ENCODE measurements at places on chromosomes 13 and 19. TPM values are rescaled to one million over a fixed set of nuclear protein-coding genes. Genes with fewer than 3 reads are reported as not detected.

GRCh38 chr13:22198001-22198400 lies 527.1 kb downstream of the FGF9 start:
- no peak for DNase-seq
- no peak overlapping the region for H3K4me3 ChIP-seq
- no peak overlapping the region for H3K27ac ChIP-seq

DNA sequence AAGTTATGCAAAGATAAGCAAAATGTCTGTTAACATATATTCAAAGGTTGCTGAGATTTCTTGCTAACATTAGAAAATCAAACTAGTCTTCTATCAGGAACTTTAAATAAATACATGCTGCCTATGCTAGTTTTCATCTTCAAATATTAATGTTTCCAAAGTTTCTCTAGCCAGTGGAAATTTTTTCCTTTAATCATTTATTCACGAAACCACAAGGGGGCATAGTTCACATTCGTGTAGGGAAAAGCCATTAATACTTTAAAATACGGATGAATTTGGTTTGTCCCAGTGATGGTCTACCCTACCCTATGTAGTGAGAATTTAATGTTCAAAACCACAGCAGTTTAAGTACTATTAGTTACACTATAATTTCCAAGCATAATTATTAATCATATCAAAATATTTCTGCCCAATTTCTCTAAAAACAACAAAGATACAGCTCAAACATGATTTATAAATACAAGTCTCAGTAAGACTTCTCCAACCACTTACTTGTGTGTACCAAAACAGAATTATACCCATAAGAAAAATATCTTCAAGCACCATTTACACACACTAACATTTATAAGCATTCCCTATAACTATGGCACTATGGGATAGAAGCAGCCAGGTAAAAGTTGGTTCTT lies 16.2 kb downstream of the NUFIP1 start:
- H3K4me1 ChIP-seq: no peaks in the 10 kb centered on the region
- H3K36me3 ChIP-seq: peaks cover 10% of the 10 kb centered on the region
- H3K4me3 ChIP-seq: no peak overlapping the region
- no peaks in the 10 kb centered on the region for H3K27me3 ChIP-seq
- DNase-seq: no peak

CD70 gene
- 47.4 TPM for total RNA-seq

DNA sequence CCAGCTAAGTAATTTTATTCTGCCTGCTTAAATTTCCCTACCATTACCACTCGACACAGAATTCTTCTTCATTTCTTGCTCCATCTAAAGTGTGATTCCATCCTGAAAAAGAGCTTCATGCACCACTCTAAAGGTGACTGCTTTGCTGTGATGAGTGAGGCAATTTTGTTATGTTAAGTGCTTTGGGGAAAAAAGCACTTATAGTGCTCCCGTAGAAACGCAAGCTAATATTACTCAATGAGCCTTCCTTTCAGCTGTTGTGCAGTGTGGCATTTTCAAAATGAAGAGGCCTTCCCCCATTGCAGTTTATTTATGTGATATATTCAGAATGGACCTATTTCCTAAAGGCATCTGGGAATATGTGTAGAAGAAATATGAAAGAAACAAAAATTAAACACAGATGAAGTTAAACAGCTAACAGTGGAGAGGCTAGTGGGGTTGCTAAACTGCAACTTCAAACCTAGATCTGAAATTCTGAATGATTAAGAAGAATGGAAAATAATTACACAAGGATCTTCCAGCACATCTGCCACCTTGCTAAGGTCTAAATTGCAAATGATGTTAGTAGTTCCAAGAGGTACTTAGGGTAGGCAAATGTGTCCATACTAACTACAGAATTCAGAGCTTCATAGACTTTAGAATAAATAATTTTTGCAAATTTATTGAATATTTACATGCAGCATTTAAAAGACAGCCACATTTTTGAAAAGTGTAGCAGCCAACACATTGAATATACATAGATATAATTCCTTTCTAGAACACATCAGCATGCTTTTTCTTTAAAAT lies 211.7 kb downstream of the DCT start:
- H3K27me3 ChIP-seq: no peaks in the 10 kb centered on the region
- no peak overlapping the region for H3K4me3 ChIP-seq
- H3K36me3 ChIP-seq: no peaks in the 10 kb centered on the region
- no peak for DNase-seq
- H3K27ac ChIP-seq: no peak overlapping the region

CEACAM19 gene
- 0.86 TPM for total RNA-seq

DNA sequence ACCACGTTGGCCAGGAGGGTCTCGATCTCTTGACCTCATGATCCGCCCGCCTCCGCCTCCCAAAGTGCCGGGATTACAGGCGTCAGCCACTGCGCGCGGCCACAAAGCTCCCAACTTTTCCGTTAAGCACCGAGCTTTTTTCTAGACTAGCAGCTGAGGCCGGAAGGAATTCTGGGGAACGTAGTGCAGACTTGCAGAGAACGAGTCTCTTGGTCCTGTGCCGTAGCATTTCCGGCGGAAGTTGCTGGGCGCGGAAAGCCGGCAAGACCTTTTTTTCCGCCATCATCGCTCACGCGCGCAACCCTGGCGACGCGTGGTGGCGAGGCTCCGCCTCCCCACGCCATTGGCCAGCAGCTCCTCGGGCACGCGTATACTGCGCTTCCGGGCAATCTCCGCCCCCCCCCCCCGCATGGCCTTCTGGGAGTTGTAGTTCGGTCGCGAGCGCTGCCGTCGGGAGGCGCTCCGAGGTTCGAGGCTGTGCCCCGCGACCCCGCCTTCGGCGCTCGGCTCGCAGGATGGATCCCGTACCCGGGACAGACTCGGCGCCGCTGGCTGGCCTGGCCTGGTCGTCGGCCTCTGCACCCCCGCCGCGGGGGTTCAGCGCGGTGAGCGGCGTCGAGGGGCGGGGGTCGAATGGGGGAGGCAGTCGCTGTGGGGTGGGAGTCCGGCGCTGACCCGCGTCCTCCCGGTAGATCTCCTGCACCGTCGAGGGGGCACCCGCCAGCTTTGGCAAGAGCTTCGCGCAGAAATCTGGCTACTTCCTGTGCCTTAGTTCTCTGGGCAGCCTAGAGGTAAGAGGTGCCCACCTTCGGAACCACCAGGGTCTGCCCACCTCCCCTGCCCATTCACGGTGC lies at the start of gene MVB12A:
Gene MVB12A, plus strand, starts transcription at position 427 of the 854 bp plus-strand sequence. Its CDS starts 89 bp downstream, at position 516.
- no peaks in the 10 kb centered on the region for H3K27me3 ChIP-seq
- peak within 1 kb of the TSS; percentile 91 for H3K27ac ChIP-seq
- DNase-seq: peak; percentile 98
- H3K4me3 ChIP-seq: peak within 1 kb of the TSS; percentile 92
- peaks cover 24% of the 10 kb centered on the region for H3K36me3 ChIP-seq

DNA sequence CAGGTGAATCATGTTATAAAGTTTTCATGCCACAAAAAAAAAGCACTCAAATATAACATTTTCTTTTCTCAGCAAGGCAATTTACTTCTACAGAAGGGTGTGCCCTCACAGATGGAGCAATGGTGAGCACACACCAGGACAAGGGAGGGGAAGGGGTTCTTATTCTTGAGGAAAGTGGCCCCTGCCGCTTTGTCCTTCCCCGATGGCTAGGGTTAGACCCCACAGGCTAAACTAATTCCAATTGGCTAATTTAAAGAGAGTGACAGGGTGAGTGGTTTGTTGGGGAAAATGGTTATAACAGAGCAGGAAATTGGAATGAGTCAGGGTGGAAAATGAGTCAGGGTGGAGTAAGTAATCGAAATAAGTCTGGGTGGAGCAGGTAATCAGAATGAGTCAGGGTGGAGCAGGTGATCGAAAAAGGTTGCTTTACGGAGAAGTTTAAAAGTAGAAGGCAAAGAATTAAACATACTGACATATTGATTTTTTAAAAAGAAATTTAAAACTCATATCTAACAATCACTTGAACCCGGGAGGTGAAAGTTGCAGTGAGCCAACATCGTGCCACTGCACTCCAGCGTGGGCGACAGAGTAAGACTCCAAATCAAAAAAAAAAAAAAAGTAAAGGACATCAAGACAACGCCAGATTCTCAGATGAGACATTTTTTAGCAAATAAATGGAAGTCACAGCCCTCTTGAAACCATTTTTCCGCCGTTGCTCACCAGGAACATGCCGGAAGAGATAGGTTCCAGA lies 813 bp downstream of the ZNF562 start:
- peaks cover 8% of the 10 kb centered on the region for H3K4me1 ChIP-seq
- peak overlapping the region; percentile 97 for H3K27ac ChIP-seq
- peak overlapping the region; percentile 92 for H3K4me3 ChIP-seq
- peaks cover 51% of the 10 kb centered on the region for H3K36me3 ChIP-seq

DNA sequence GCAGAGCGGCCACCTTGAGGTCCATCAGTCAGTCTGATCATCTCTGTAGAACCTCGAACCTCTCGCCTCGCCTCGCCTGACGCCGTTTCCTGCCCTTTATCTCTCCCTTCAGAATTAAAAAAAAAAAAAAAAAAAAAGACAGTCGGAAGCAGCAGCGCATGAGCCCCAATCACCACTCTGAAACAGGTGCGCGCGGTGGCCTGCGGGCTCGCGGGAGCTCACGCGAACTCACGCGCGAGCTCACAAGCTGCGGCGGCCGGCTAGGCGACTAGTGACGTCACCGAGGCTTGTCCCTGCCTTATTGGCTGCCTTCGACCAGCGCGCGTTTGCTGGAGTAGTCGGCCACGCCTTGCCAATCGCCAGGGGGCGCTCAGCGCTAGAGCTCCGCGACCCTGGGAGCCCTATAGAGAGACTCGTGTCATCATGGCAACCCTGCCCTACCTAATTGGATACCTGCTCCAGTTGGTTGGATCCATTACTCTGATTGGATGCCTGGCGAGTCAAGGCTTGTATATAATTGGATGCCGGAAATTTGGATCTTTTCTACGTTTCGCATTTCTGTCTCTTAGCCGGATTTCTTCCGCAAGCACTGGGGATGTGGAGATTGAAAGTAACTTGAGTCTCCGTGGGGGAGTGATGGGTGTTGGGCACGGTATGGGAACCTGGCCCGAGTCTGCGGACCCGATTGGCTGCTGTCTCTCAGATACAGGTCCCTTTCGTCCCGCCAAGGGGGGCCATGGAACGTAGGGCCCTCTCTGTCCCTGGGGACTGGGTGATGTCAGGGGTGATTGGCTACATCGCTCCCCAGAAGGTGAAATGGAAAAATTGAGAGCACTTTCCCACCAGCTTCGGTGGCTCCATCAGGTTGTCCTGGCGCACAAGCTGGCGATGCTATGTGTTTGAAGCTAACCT lies 31.6 kb downstream of the SYT3 start:
- no peak overlapping the region for H3K27ac ChIP-seq
- no peaks in the 10 kb centered on the region for H3K36me3 ChIP-seq
- H3K27me3 ChIP-seq: peaks cover 3% of the 10 kb centered on the region

SAFB gene
- total RNA-seq: 142 TPM

CRX gene
- total RNA-seq: not detected

GRCh38 chr13:112055036-112055914 lies 11.7 kb upstream of the SOX1 start:
- H3K4me1 ChIP-seq: peaks cover 2% of the 10 kb centered on the region
- peak overlapping the region; percentile 51 for H3K27ac ChIP-seq
- no peak for DNase-seq
- peaks cover 5% of the 10 kb centered on the region for H3K36me3 ChIP-seq
- peaks cover 66% of the 10 kb centered on the region for H3K27me3 ChIP-seq
- H3K4me3 ChIP-seq: no peak overlapping the region

ZNF665 gene
- 2.3 TPM for total RNA-seq

BRCA2 gene
- 24.7 TPM for total RNA-seq

GRCh38 chr19:18502638-18503294 lies 19.1 kb downstream of the ELL start:
- peaks cover 60% of the 10 kb centered on the region for H3K4me1 ChIP-seq
- no peak for DNase-seq
- H3K27ac ChIP-seq: peak overlapping the region; percentile 1
- H3K36me3 ChIP-seq: no peaks in the 10 kb centered on the region

C19orf85 gene
- total RNA-seq: not detected

GRCh38 chr13:84567848-84568247 lies 685.6 kb upstream of the SLITRK1 start:
- no peak overlapping the region for H3K4me3 ChIP-seq
- no peaks in the 10 kb centered on the region for H3K27me3 ChIP-seq
- DNase-seq: no peak
- H3K4me1 ChIP-seq: no peaks in the 10 kb centered on the region
- no peaks in the 10 kb centered on the region for H3K36me3 ChIP-seq
- no peak overlapping the region for H3K27ac ChIP-seq

DNA sequence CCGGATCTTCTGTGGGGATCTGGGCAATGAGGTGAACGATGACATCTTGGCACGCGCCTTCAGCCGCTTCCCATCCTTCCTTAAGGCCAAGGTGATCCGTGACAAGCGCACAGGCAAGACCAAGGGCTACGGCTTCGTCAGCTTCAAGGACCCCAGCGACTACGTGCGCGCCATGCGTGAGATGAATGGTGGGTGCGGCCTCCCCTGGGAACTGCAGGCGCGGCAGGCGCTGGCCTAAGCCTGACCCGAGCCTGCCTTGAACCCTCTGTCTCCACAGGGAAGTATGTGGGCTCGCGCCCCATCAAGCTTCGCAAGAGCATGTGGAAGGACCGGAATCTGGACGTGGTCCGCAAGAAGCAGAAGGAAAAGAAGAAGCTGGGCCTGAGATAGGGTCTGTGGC lies 4.4 kb upstream of the ETV2 start:
- no peaks in the 10 kb centered on the region for H3K27me3 ChIP-seq
- H3K27ac ChIP-seq: no peak overlapping the region

LILRA2 gene
- not detected for total RNA-seq

GRCh38 chr13:41880966-41881365 lies 79.9 kb downstream of the VWA8 start:
- H3K36me3 ChIP-seq: peaks cover 50% of the 10 kb centered on the region
- no peak overlapping the region for H3K27ac ChIP-seq
- no peaks in the 10 kb centered on the region for H3K27me3 ChIP-seq
- no peak overlapping the region for H3K4me3 ChIP-seq

DNA sequence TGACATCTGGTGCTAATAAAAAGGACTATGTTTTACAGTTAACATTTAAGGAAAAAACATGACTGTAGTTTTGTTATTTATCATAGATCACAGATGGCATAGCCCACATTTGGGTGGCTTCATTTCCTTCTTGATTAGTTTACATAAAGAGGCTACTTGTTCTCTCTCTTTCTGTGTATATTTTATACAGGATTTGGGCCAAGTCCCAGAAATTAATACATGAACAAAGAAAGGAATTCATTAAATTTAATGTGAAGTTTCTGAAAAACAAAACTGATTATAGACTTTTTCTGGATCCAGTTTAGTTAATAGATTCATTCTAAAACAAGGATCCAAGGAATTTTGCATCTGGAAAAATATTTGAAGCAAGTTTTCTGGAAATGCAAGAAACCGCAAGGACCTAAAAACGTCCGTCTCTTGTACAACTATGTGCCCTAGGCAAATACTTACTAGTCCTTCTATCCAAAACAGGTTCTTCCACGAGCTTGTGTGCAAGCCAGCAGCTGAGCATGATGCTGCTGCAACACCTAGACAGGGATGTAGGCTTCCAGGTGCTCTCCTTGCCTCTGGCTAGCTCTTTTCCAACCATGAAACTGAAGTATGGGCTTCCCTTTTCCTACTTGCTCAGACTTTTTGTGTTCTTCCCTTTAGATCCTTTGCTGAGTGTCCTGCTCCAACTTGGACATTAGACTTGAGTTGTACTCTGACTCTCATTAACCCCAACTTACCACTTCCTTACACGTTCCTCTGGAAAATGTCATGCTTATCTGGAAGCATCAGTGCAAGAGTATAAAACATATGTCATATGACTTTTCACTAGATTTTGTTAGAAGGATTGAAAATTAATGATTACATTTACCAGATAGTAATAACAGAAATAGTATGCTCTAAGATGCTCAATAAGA lies 161.5 kb upstream of the STARD13 start:
- H3K4me3 ChIP-seq: no peak overlapping the region
- peaks cover 1% of the 10 kb centered on the region for H3K27me3 ChIP-seq
- H3K36me3 ChIP-seq: no peaks in the 10 kb centered on the region

- peak within 1 kb of the TSS; percentile 2 for H3K4me3 ChIP-seq
- no peak within 1 kb of the TSS for H3K27ac ChIP-seq
- no peak for DNase-seq
Observed at GRCh38 chr19:51693260-51693659, at the start of gene SPACA6. Gene SPACA6, plus strand, starts transcription at chr19:51693330. Its CDS starts 197 bp downstream, at chr19:51693527.
